ENCODE measurements at places on chromosomes 5 and 9.
A peak's percentile ranks its signal among the peaks of the same experiment; 100 is the strongest.

GRCh38 chr5:169653091-169653490, 16.0 kb downstream of the DOCK2 start:
- no peak for DNase-seq

GRCh38 chr5:109690242-109690974, 681 bp downstream of the MAN2A1 start:
- no peak for DNase-seq

GRCh38 chr5:146490089-146490843, 25.7 kb downstream of the GPR151 start:
- DNase-seq: no peak

- DNase-seq: no peak
These were observed 186.9 kb upstream of the PAPPA start for GRCh38 chr9:115966660-115967059.

- DNase-seq: peak; percentile 73
These were observed 37.4 kb downstream of the PIK3R1 start for GRCh38 chr5:68252673-68253623.

GRCh38 chr9:98412101-98412842, 156.8 kb upstream of the TBC1D2 start:
- no peak for DNase-seq

- no peak for DNase-seq
These were observed 295.2 kb downstream of the BRINP1 start for GRCh38 chr9:119074017-119074416.

GRCh38 chr9:70056211-70056944, 12.7 kb downstream of the MAMDC2 start:
- no peak for DNase-seq

DNA sequence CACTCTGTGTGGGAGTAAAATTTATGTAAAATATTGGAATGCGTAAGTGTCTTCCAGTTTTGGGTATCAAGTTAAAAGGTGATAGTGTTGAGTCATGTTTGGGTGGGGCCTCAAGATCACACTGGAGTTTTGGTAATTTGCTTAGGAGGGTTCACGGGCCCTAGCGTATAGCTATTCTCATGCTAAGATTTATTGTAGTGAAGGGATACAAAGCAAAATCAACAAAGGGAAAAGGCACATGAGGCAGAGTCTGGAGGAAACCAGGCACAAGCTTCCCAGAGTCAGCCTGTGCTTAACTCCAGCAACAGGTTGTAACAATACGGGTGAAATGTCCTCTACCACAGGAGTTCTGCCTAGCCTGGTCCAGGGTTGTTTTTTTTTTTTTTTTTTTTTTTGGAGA, 20.2 kb downstream of the HSPA4 start:
- DNase-seq: no peak

DNA sequence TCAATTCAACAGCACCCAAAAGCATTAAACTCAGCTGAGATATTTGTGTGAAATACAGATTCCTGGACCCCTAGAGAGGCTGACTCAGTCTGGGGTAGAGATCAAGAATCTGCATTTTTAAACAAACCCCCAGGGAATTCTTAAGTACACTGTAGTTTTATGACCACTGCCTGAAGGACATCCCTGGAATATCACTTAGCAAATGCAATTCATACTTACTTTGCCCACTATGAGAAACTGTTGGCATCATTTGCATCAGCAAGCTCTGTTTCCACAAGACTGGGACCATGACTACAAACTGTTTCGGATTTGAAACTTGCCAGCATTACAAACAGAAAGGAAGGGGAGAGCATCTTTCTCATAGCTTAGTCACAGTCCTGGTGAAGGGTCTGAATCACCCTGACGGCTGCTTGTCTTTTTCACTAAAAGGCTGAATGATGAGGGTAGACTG, 63.7 kb downstream of the MLLT3 start:
- no peak for DNase-seq

GRCh38 chr9:133142684-133143622, 20.8 kb downstream of the GBGT1 start:
- DNase-seq: no peak

DNA sequence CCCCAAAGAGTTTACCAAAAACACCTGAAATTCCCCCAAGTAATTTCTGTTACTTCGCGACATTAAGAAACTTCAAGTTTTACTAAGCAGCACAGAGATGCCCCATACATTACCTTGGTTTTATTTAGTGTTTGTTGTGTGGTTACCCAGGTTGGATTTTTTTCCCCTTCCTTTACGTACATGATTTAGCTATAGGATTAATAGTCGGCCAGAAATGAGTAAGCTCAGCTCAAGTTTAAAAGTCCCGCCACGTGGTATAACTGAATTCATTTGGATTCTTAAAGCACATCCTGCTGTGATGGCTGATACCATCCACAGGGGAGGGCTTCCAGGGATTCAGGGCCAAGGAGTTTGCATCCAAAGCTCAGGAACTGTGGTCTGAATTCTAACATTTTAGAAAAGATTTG, 75.9 kb downstream of the DAP start:
- DNase-seq: no peak

All from COR-L47 (cell line).